Esophagus squamous epithelium (tissue), 5 donors: ENCODE measurements at places on chromosomes 7 and 10.

- no peak for DNase-seq
Observed at GRCh38 chr7:14858866-14859265, 43.7 kb downstream of the DGKB start.

DNA sequence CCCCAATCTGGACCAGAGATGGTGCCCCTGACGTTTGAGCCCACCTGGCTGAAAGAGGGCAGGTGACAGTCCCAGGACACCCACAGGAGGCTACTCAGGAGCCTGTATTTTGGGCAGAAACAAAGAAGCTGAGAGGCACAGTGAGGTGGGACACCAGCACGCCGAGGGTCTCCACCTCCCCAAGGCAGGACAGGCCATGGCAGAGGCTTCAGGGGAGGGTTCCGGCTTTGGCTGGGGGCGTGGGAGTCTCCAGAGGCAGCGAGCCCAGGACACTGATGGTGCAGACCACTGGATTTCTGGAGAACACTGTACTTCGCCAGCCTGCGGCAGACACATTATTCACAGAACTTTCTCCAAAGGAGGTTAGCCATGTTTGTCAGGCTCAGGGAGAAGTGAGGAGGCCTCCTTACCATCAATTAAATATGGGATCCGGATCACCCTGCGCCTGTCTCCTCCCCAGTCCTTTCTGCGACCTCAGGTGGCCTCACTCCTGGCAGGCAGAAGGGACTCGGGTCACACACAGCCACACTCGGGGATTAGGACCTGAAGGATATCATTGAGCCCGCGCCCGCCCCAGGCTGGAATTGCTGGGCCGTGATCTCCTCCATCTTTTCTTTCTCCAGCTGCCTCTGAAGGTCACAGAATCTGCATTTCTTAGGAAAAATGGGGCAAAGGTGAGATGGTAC is 98.3 kb downstream of the MKI67 start:
- no peak for DNase-seq

DNA sequence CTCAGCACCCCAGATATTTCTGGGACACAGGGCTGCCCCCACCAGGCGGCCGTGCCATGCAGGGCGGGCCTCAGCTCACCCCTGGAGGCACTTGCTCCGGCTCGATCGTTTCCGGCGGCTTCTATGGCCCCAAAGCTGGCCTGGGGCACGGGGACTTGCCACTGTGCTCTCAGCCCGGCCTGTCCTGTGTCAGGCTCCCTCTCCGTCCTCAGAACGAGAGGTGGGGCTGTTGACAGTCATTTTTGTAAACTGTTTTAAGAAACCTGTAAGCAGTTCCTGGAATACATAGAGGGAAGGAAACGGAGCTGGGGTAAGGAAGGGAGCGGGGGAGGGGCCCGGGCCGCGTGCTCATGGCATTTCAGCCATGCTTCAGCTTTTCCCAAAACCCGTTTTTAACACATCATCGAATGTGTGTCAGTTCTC is 30.7 kb upstream of the PRKAR1B start:
- DNase-seq, result no peak

- DNase-seq, result no peak
Observed at GRCh38 chr7:2621948-2622640, 9.7 kb upstream of the TTYH3 start.

DNA sequence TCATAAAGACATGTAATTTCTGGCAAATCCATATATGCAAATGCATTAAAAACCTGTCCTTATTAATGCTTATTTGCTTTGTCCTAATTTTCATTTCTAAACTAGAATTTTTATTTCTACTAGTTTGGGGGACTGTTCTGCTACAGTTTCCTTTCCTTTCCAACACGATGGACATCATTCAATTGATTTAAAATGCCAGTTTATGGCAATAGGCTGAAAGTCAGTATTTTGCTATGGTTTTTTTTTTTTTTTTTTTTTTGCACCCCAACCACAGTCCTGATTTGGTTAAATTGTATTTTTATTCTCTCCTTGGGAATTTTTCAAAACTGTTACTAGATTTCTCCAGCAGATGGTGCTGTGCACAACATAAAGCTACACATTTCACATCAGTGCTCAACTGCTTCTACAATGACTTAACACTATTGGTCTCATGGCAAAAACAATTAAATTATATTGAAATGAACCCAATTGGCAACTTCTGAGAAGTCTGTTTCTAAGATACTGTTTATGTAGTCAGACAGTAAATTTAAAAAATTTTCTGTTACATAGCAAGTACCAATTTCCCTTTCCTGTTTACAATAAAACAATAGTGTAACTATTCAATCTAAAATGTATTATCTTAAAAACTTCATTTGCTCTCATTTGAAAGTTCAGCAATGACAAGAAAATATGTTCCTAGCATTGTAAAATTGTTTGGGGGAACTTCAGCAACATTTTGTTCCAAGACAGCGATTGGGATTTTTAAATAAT is 193.8 kb upstream of the CCDC6 start:
- no peak for DNase-seq

DNA sequence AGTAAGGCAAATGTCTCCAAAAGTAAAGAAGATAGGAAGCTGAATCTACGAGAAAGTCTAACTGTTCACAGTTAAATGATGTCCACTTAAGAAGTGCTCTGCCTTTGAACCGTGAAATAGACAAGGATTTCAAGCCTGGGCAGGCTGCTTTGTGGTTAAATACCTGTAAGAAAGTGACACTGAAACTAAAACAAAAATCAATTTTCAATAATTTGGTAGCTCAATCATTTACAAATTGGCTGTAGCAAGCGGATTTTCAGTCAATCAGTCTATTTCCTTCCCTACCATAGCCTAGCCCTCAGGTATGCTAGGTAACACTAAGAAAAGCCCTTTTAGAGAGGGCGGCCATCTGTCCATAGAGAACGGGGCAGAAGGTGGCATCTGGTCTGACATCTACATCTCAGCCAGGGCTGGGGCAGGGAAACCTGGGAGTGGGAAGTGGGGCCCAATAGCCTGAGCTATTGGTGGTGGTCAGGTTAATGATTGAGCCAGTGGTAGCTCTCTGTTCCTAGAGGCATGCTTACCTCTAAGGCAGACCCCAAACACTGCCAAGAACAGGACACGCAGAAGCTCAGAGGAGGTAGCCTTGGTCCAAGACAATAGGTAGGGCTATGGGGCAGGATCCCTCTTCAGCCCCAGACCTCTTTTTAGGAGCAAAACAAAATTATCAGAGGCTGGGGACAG is 223.2 kb downstream of the CCSER2 start:
- no peak for DNase-seq

DNA sequence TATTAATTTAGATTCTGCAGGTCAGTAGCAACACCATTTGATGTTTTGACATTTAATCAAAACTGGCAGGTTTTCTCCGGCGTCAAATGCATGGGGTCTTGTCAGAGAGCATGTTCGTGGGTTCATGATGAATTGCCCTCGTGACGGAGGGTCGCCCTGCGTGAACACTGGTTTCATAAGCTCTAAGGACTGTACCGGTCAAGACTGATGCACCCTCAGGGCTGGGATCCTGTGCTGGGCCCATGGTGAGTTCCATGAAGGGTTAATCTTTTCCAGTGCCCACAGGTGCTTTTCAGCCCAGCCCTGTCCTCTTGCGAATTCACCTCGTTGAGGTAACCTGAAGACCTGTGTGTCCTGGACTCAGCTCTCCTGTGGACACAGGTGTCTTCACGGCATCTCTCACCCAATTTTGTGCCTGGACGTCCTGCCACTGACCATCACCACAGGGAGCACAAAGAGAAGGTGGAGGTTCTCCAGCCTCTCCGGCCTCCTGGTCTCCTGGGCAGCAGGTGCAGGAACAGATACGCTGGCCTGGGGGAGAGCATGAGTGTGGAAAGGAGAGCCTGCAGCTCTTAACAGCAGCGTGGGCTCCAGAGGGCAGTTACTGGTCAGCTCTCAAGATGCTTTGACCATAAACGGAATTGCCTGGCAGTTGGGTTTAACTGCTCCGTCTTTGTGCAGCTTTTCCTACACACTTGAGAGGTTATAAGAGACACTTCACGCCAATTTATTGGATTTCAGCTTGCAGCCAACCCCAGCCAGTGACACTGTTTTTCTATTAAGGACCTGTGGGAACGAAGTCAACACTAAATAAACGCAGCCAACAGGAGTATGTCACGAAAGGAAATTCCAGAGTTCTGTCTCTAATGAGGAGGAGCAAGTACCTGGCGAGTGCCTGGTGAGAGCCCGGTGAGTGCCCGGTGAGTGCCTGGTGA is 37.4 kb upstream of the CFAP46 start:
- no peak for DNase-seq

- DNase-seq, result no peak
Observed at GRCh38 chr10:96758423-96758822, 38.1 kb upstream of the PIK3AP1 start.

- DNase-seq, result no peak
Observed at GRCh38 chr10:62430881-62431280, 56.7 kb downstream of the ZNF365 start.

- DNase-seq, result no peak
Observed at GRCh38 chr10:60139798-60140566, 233.6 kb upstream of the CCDC6 start.
